Calu3 (cell line): ENCODE measurements at places on chromosomes 4 and X. TPM values are rescaled to one million over a fixed set of nuclear protein-coding genes. Genes with fewer than 3 reads are reported as not detected.

Gene MAGEA11
- not detected in 2 replicates for total RNA-seq

Gene MAGEB4
- total RNA-seq, result not detected in 2 replicates

Gene SMIM10L2A
- total RNA-seq, result 1.2 and 1.3 TPM in 2 replicates

Gene BTK
- total RNA-seq, result not detected in 2 replicates

Gene HCFC1
- total RNA-seq, result 76.0 and 77.7 TPM in 2 replicates

Gene GIMD1
- total RNA-seq, result not detected in 2 replicates

Gene SLC9A6
- 19.7 and 21.7 TPM in 2 replicates for total RNA-seq

Gene TMEM35A
- not detected in 2 replicates for total RNA-seq

Gene TLR3
- total RNA-seq, result 8.0 and 10.6 TPM in 2 replicates

Gene ADH7
- total RNA-seq, result not detected in 2 replicates

Gene HSFX4
- not detected in 2 replicates for total RNA-seq

Gene NPY2R
- total RNA-seq, result not detected in 2 replicates

Gene PRKG2
- 0.76 and 1.5 TPM in 2 replicates for total RNA-seq

Gene CSAG3
- not detected in 2 replicates for total RNA-seq

Gene GC
- total RNA-seq, result 0.90 and 2.5 TPM in 2 replicates

Gene USP17L24
- total RNA-seq, result not detected in 2 replicates

Gene KIAA1210
- total RNA-seq, result 0.09 TPM in 1 of 2 replicates, not detected in the other

Gene CT45A3
- total RNA-seq, result not detected in 2 replicates

Gene GCNA
- 8.1 and 10.2 TPM in 2 replicates for total RNA-seq
